Frontal cortex (tissue), 4 donors: ENCODE measurements at places on chromosomes 3 and 15. TPM values are rescaled to one million over a fixed set of nuclear protein-coding genes. Genes with fewer than 3 reads are reported as not detected.

DHFR2 gene
- total RNA-seq = 10.2 TPM

- peak; percentile 17 for DNase-seq
Observed at GRCh38 chr3:88188436-88188835, 38.7 kb downstream of the C3orf38 start.

DNA sequence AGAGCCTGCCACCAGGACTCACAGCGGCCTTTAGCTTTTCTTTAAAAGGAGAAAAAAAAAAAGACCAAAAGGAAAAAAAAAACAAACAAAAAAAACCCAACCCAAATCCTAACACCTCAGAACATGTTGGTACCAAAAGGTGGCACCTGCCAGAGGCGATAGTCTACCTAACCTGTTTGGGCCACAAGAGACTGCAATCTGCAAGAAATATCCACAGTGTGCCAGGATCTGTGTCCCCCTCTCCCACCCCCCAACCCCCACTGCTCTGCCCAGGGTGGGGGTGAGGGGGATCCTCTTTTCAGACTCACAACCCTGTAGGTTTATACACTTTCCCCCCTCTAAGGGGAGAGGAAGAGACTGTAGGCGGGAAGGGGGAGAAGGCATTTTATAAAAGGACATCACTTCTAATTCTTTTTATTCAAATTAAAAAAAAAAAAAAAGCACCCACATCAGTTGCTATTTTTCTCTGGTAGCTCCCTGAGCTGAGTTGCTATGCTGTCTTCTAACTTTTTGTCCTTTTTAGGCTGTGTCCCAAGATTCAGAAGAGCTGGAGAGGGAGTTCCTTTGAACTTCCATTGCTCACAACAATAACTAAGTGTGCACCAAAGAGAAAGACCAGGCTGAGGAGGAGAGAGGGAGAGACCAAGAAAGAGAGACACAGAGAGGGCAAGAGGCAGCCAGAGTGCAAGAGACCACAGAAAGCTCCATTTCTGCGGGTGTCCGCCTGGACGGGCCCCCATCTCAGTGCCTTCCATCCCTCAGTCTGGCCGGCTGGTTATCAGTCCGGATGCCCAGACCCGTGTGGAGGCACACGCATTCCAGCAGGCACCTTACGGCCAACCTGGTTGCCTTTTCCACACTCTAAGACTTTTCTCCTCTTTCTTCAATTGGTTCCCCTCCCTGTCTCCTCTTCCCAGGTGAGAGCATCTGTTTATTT, 48.9 kb downstream of the TLE3 start:
- no peak for DNase-seq

MYZAP gene
- total RNA-seq = 1.6 TPM

GRCh38 chr3:17747174-17747889, 4.9 kb upstream of the TBC1D5 start:
- DNase-seq = no peak

- no peak for DNase-seq
Observed at GRCh38 chr3:99366663-99367429, 271.5 kb upstream of the COL8A1 start.

- no peak for DNase-seq
Observed at GRCh38 chr3:151880416-151880690, 6.9 kb downstream of the SUCNR1 start.

GRCh38 chr3:111862974-111863373, 3.9 kb downstream of the PHLDB2 start:
- no peak for DNase-seq

ZBED2 gene
- not detected for total RNA-seq

DNA sequence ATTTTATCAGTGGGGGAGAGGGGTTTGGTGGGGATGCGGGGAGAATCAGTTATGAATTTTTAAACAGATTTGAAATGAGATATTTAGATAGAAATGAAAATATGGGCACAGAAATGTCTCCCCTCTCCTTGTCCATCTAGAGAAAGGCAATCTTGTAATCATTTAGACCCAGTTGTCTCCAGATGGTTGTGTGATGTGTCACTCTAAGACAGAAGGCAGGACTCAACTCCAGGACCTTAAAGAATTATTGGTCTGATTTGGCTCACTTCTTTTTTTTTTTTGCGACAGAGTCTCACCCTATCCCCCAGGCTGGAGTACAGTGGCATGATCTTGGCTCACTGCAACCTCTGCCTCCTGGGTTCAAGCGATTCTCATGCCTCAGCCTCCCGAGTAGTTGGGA, 77.2 kb downstream of the EOMES start:
- no peak for DNase-seq

DNA sequence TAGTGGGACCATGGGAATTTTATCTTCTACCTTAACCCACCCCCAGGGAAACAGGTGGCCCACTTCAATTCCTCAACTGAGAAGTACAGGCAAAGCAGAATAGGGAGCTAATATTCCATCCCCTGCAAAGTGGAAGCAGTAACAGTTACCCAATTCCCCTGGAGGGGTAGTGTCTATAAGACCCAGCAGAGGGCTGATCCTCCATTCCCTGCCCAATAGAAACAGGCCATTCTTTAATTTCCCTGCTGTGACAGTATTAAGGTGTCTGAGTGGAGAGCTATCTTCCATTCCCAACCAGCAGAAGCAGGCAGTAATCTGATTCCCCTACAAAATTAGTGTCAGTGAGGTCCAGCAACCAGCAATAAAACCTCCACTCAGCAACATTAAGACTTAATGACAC, 219.8 kb downstream of the ULK4 start:
- DNase-seq = no peak

GRCh38 chr3:94405258-94406035, 342.6 kb downstream of the NSUN3 start:
- DNase-seq = no peak

GRCh38 chr3:100899440-100900091, 93.7 kb downstream of the ABI3BP start:
- DNase-seq = no peak

HYAL1 gene
- 0.41 TPM for total RNA-seq

GRCh38 chr15:70491201-70491621, 272.1 kb downstream of the UACA start:
- DNase-seq = no peak

DNA sequence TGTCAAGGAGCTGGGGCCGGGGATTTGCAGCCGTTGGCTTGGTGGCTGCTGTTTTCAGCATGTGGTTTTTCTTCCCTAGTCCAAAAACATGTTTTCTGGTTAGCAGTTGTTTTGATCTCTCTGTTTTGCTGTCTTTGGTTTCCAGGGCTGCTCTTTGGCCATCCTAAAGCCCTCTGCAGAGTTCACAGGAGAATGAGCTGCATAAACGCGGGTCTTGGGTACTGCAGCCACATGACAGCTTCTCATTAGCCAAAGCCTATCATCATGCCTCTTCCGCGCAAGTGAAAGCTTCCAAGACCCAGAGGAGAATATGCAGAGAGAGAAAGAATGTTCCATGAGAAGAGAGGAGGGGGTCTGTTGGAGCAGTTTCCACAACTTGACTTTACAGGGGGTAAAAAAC, 138.5 kb downstream of the NTRK3 start:
- no peak for DNase-seq

DNA sequence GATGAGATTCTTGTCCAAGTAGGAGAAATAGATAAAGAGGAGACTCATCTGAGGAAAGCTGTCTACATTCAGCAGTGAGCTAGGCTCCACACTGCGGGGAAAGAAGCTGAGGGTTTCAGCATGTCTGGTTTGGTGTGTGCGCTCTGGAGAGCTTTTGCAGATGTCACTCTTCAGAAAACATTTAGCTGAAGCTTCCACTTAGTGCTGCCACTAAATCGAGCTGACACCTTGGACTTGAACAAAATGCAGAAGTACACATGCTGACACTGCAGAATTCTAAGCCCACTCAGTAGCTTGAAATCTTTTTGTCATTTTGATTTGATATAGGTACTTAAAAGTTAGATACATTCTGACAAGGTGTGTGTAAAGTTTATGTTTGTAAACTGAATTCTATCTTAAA, 32.3 kb upstream of the CRTC3 start:
- DNase-seq = no peak

- DNase-seq = no peak
Observed at GRCh38 chr3:10400050-10400748, 79.3 kb upstream of the SEC13 start.

PRTG gene
- total RNA-seq = 2.4 TPM

- DNase-seq = no peak
Observed at GRCh38 chr3:143349455-143349854, 229.9 kb downstream of the CHST2 start.

DNA sequence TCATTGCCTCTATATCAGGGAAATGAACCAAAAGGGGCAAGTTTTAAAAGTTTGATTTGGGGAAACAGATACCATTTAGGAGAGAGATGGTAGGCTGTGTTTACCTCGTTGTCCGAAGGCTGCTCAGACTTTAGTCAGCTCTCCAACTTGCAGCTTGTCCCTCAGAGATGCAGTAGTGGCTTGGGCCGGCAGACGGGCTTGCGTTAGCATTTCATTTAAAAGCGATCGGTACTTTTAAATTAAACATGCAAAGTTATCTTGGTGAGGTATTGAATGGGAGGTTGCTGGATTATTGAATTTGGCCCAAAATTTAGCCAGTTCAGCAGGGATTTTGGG, 26.2 kb downstream of the EEFSEC start:
- DNase-seq = no peak

DNA sequence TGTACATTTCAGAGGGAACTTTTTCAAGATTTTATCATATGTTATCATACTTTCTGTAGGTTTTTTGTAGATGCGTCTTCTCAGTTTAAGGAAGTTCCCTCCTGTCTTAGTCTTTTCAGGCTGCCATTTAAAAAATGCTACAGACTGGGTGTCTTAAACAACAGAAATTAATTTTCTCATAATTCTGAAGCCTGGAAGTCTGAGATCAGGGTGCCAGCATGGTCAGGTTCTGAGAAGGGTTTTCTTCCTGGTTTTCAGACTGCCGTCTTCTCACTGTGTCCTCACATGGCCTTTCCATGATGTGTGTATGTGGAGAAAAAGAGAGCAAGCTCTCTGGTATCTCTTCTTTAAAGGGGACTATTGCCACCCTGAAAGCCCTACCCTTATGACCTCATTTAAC, 189.9 kb upstream of the SOX2 start:
- DNase-seq = no peak

CLRN1 gene
- total RNA-seq = not detected

DNAH1 gene
- total RNA-seq = 1.2 TPM

DNA sequence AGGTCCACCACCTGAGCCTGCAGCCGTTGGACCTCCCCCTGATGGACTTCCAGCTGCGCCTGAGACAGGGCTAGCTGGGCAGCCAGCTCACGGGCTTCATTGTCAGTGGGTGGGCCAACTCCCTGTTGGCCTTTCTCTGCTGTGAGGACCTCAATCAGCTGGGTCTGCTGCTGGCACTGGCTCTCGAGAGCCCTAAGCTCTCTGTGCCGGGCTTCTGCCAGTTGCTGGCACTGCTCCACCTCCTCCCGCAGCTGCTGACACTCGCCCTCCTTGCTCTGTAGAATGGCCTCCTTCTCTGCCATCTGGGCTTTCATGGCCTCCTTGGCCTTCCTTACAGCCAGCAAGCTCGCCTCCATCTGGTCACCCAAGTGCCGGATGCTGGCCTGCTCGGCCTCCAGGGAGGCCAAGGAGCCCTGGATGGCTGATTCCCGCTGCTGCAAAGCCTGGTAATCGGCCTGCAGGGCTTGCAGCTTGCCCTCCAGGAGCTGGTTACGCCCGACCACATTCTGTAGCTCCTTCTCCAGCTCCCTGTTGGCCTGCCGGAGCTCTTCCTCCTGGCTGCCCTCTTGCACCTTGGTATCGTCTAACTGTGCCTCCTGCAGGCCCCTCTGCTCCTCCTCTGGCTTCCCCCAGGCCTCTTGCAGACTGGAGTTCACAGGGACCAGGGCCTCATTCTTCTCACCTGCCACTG, 23.8 kb downstream of the CXCR6 start:
- DNase-seq = peak; percentile 46

DNA sequence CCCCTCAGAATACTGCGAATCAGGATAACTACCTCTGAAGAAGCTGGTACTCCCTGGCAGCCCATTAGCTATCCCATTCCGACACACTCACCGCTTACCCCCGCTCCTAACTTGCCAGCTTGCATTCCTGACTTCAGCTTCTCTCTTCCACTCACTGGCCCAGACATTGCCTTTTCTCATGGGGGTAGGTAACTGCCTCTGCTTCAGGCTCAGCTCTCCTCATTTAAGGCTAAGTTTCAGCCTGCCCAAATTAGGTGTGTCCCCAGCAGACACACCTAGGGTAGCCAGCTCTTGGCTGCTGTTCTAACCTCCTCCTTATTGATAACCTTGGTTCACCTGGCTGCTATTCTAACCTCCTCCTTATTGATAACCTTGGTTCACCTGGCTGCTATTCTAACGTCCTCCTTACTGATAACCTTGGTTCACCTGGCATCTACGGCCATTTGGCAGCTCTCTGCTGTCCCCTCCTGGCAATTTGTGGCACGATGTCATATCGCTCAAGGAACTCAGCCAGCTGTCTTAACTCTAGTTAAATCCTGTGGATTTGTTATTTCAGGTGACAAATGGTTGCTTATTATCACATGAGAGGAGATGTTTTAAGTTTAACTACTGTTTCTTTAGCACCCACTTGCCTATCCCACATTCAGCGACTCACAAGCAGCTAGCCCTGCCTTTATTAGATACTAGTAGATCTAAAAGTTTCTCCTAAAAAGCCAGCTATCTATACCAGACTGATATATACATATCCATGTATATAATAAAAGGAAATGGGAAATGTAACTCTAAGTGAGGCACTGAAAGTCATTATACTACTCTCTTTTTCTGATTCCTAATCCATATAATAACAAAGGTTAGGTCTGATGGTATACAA, 106.5 kb upstream of the ACP3 start:
- DNase-seq = no peak

PATL2 gene
- total RNA-seq = not detected

DNA sequence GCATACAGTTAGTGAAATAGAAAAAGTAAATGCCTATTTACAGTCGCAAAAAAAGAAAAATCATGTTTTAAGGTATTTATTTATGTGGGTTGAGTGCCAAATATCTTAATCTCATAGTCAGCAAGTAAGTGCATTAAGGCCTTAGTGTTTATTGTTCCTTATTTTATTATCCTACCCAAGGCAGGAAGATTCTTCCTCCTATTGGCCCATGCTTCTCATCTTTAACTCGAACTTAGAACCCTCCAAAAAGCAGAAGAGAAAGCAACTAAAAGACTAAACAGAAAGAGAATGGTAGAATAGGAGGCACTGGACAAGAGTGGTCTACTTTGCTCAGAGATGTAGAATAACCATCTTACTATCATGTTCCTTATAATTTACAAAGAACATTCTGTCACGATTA, 7.5 kb downstream of the RFX7 start:
- no peak for DNase-seq

A4GNT gene
- not detected for total RNA-seq

GRCh38 chr3:20322085-20322484, 136.1 kb upstream of the SGO1 start:
- DNase-seq = no peak

DNA sequence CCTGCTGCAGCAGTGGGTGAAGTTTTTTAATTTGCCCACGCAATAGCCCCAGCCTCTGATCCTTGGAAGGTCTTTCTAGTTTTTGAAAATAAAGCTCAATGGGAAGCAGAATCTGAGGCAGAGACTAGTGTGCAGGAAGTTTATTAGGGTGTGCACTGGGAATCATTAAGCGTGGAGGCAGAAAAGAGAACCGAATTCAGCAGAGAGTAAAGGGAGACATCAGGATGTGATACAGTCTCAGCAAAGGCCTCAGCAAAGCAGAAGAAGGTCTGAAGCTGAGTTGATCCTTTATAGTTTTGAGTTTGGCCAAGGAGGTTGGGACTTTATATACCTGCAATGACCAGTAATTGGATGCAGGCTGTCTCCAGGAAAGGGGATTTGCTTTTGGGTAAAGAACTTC, 4.9 kb upstream of the BTLA start:
- DNase-seq = no peak
